ENCODE measurements at places on chromosomes 1 and 21. TPM values are rescaled to one million over a fixed set of nuclear protein-coding genes. Genes with fewer than 3 reads are reported as not detected.

- H3K27me3 ChIP-seq = no peaks in the 10 kb centered on the region
- H3K4me3 ChIP-seq = no peak overlapping the region
- no peak for DNase-seq
- no peak overlapping the region for H3K27ac ChIP-seq
- H3K4me1 ChIP-seq = no peaks in the 10 kb centered on the region
These were observed 65.1 kb downstream of the KCNK1 start for GRCh38 chr1:233679030-233679429.

- H3K4me1 ChIP-seq = no peaks in the 10 kb centered on the region
- no peaks in the 10 kb centered on the region for H3K27me3 ChIP-seq
- H3K27ac ChIP-seq = no peak overlapping the region
- DNase-seq = no peak
- H3K36me3 ChIP-seq = no peaks in the 10 kb centered on the region
These were observed 14.2 kb upstream of the NEGR1 start for GRCh38 chr1:72296501-72296900.

GRCh38 chr1:194658090-194658439, 1471.7 kb upstream of the B3GALT2 start:
- H3K36me3 ChIP-seq = no peaks in the 10 kb centered on the region
- no peaks in the 10 kb centered on the region for H3K27me3 ChIP-seq
- no peak overlapping the region for H3K27ac ChIP-seq
- no peak overlapping the region for H3K4me3 ChIP-seq
- no peaks in the 10 kb centered on the region for H3K4me1 ChIP-seq

- H3K36me3 ChIP-seq = peaks cover 26% of the 10 kb centered on the region
- H3K27me3 ChIP-seq = no peaks in the 10 kb centered on the region
- H3K27ac ChIP-seq = no peak overlapping the region
- no peak for DNase-seq
- H3K4me3 ChIP-seq = no peak overlapping the region
- no peaks in the 10 kb centered on the region for H3K4me1 ChIP-seq
These were observed 15.8 kb downstream of the ODF2L start for GRCh38 chr1:86380257-86380861.

DNA sequence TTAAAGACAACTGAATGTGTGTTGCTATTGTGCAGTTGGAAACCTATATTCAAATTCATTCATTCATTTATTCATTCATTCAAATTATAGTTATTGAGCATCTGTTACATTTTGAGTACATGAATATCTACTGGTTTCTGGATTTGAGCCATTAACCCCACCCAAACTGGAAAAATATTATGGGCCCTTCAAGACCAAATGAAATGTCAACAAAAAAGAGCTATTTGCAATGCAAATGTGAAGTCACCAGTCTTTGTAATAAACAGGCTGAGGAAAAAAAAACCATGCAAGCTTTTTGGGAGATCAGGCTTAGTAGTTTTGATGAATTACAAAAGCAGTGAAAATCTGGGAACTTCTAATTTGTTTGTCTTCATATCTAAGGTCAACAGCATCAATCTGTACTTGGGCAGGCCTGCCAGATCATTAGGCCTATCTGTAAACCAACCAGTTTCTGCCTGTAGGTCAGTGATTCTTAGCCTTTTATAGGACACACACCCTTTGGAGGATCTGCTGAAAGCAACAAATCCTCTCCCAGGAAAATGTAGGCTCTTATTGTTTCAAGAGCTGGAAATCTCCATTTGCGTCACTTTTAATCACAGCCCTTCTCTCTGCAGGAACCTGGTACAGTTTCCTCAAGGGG, 134.7 kb downstream of the FAM78B start:
- no peak overlapping the region for H3K27ac ChIP-seq
- H3K36me3 ChIP-seq = no peaks in the 10 kb centered on the region
- DNase-seq = no peak
- H3K4me1 ChIP-seq = peaks cover 5% of the 10 kb centered on the region

DNA sequence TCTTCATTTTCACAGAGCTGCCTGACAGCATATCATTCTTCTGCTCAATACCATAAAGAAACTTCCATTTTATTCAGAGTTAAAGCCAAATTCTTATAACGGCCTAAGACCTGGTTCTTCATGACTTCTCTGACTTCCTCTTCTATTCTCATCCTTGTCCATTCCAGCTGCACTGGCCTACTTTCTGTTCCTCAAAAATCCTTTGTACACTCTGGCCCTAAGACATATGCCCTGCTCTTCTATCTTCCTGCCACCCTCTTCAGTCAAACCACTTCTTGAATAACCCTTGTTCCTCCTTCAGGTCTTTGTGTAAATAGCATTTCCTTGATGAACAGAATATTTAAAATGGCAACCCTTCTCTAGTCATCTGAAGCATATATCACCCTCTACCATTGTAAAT, 1338.7 kb upstream of the ADGRL2 start:
- H3K27me3 ChIP-seq = no peaks in the 10 kb centered on the region
- H3K36me3 ChIP-seq = no peaks in the 10 kb centered on the region
- H3K27ac ChIP-seq = no peak overlapping the region

GRCh38 chr1:36768486-36769178, 265.7 kb downstream of the GRIK3 start:
- H3K4me3 ChIP-seq = no peak overlapping the region
- no peaks in the 10 kb centered on the region for H3K36me3 ChIP-seq
- H3K27ac ChIP-seq = no peak overlapping the region

- DNase-seq = no peak
- H3K36me3 ChIP-seq = no peaks in the 10 kb centered on the region
- H3K27me3 ChIP-seq = peaks cover 34% of the 10 kb centered on the region
- H3K4me3 ChIP-seq = no peak overlapping the region
- H3K27ac ChIP-seq = no peak overlapping the region
These were observed 562.6 kb downstream of the PTPRU start for GRCh38 chr1:29798699-29799566.

DNA sequence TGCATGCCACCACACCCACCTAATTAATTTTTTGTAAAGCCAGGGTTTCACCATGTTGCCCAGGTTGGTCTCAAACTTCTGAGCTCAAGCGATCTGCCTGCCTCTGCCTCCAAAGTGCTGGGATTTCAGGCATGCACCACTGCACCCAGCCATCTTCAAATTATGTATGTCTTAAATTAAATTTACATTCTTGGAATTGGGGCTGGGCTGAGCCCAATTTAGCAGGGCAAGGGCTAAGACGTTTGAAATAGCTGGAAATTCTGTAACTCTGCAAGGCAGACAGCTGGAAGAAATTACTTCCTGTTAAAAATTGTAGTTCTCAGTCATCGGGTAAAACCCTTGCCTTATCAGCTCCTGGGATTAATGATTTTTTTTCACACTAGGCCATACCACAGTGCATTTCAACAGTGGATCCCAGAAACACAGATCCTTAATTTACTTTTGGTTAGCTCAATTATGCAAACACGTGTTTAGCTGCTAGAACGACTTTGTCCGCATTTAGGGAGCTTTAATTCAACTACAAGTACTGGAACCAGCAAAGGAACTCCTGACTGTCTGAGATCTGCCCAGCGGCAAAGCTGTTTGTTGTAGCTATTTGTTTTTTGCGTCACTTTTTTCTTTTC, 83.3 kb downstream of the OLFML3 start:
- H3K27me3 ChIP-seq = no peaks in the 10 kb centered on the region
- no peak overlapping the region for H3K4me3 ChIP-seq
- no peak for DNase-seq
- H3K4me1 ChIP-seq = no peaks in the 10 kb centered on the region

GRCh38 chr1:246010386-246010785, 496.7 kb downstream of the SMYD3 start:
- H3K4me3 ChIP-seq = no peak overlapping the region
- H3K27ac ChIP-seq = no peak overlapping the region
- no peaks in the 10 kb centered on the region for H3K4me1 ChIP-seq
- H3K36me3 ChIP-seq = no peaks in the 10 kb centered on the region
- no peaks in the 10 kb centered on the region for H3K27me3 ChIP-seq

DNA sequence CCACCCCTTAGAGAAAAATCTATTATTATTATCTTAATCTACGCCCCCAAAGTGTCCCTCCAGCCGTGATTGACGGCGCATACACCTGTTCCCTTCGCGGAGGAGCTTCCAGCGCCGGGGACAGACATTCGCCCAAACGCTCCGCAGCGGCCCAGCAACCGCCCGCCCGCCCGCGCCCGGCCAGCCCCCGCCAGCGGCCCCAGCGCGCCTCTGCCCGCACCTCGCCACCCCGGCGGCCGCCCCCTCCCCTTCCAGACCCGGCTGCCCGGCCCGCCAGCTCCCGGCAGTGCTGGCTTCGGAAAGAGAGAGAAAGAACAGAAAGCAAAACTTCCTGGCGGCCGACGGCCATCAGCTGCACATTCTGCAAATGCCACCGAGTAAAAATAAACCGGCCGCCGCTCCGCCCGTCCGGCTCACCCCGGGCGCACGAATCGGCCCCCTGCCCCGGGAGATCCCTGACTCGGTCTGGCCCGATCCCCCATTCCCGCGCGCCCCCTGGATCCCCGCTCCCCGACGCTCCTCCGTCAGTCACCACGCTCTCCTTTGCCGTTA, 1.6 kb downstream of the CASZ1 start:
- H3K27ac ChIP-seq = peak overlapping the region; percentile 76
- DNase-seq = no peak
- peak overlapping the region; percentile 96 for H3K4me3 ChIP-seq
- H3K27me3 ChIP-seq = peaks cover 27% of the 10 kb centered on the region
- peaks cover 12% of the 10 kb centered on the region for H3K4me1 ChIP-seq

DNA sequence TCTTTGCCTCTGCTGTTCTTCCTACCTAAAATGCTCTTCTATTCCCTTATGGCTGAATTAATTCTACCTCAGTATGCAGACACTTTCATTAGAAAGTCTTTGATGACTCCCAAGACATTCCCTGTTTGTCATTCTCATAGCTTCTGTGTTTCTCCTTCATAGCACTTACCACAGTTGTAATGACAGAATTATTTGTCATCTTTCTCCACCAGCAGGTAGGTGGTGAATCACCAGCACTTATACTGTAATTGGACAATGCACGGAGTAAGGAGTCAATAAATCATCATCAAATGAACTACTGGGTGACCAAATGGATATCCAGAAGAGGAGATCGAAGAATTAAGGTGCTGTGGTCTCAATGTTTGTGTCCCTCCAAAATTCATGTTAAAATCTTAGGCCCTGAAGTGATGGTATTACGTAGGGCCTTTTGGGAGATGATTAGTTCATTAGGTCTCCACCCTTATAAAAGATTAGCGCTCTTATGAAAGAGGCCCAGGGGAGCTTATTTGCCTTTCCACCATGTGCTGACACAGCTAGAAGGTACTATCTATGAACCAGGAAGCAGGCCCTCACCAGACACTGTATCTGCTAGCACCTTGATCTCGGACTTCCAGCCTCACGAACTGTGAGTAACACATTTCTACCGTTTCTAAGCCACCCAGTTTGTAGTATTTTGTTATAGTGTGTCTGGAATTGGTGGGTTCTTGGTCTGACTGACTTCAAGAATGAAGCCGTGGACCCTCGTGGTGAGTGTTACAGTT, 2.4 kb upstream of the CCT8 start:
- H3K4me3 ChIP-seq = peak overlapping the region; percentile 63
- H3K27ac ChIP-seq = peak overlapping the region; percentile 84
- no peak for DNase-seq
- H3K36me3 ChIP-seq = no peaks in the 10 kb centered on the region
- H3K27me3 ChIP-seq = no peaks in the 10 kb centered on the region

DNA sequence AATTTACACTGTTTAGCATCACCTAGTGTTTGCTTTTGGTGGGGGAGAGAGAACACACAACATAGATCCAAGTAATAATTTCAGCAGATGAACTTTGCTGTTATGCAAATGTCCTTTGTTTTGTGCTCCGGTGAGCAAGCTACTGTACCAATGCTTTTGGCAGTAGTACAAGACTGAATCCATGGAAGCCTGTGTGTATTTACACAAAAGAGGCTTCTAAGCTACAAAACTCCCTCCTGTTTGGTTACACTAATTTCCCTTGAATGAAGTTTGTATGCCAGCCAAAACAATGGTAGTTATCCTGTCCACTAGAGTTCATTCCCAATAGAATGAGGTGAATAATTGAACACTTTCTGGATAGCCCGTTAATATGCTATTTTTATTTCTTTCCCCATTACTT, 320.5 kb downstream of the KCTD3 start:
- no peak for DNase-seq
- no peaks in the 10 kb centered on the region for H3K36me3 ChIP-seq
- no peak overlapping the region for H3K4me3 ChIP-seq
- H3K27me3 ChIP-seq = no peaks in the 10 kb centered on the region

DNA sequence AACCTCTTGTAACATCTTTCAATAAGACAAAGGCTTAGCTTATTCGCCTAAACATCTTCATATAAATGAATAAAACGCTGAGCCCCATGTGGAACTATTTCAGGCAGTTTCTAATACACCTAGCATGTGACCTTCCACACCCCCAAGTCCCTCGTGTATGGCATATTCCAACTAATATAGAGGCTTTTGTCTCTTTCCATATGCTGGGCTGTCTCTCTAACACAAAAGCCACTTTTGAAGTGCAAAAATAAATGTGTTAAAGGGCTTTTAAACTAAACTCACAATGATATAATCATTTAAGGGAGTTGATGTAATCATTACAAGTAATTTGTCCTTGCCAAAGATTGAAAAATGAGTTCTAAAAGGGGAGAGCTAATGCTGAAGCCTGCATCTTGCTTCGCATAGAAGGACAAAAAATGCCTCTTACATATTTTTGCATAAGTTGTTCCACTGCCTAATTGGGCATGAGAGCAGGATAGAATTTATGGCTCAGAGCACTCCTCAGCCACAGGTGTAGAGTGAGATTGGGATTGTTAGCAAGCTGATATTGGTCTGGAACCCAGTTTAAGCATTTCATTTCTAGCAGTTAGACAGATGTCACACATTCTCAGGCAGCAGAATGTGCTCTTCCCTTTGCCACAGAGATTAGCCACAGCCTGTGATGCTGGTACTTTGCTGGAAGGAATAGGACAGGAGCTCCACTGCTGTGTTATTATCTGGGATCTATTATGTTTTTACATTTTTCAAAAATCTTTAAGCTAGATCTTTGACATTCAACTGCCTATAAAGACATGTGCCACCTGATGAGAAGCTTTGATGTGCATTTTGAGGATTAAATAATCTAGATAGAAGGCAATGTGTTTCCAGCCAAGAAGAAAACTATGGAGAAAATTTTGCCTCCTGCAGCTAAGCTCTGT, 1044.4 kb downstream of the ADGRL2 start:
- H3K4me3 ChIP-seq = no peak overlapping the region
- H3K4me1 ChIP-seq = no peaks in the 10 kb centered on the region
- H3K27me3 ChIP-seq = no peaks in the 10 kb centered on the region
- no peak for DNase-seq
- H3K36me3 ChIP-seq = no peaks in the 10 kb centered on the region
- H3K27ac ChIP-seq = no peak overlapping the region

The LHX8 gene
- total RNA-seq = not detected

The GMEB1 gene
- 7.4 TPM for total RNA-seq

The WARS2 gene
- total RNA-seq = 14.5 TPM

The PROX1 gene
- total RNA-seq = 132 TPM

The LRRC8D gene
- 7.0 TPM for total RNA-seq

The HRNR gene
- total RNA-seq = not detected

The CLCA1 gene
- total RNA-seq = not detected

The VHLL gene
- not detected for total RNA-seq

The CHIA gene
- not detected for total RNA-seq

The FAM163A gene
- total RNA-seq = 0.28 TPM

All from heart right ventricle (tissue), 16 donors.